ENCODE measurements at places on chromosomes 5 and 9.

- no peak for DNase-seq
Observed at GRCh38 chr5:72951671-72952468, 4.0 kb upstream of the FCHO2 start.

DNA sequence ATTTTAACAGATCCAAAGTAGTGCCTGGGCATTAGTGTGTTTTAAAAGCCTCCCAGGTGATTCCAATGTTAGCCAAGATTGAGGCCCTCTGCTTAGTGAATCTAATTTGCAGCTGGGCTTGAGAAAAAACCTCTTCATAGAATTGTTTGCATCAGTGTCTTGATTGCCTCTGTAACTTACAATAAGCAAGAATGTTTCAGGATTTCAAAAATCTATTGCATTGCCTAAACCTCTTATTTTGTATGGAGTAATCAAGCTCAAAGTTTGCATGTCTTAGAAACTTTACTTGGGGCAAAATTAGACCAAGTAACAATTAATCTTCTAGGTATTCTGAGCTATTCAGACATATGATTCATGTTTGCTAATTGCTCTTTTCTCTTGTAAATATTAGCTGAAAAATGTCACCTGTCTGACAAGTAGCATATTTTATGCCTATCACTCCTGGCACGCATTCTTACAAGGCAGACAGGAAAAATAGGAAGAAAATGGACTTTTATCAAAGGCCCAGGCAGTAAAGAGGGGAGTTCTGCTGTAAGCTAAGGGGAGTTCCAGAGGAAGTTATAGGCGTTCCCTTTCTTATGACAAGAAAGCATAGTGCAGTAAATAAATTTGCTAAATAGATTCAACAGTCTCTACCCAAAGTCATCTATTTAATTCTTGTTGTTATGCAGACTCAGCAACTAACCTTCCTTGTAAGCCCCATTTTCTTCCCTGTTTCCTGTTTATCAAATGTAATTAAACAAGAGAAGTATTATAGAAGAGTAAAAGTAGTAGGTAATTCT lies 21.0 kb downstream of the PDCD1LG2 start:
- no peak for DNase-seq

DNA sequence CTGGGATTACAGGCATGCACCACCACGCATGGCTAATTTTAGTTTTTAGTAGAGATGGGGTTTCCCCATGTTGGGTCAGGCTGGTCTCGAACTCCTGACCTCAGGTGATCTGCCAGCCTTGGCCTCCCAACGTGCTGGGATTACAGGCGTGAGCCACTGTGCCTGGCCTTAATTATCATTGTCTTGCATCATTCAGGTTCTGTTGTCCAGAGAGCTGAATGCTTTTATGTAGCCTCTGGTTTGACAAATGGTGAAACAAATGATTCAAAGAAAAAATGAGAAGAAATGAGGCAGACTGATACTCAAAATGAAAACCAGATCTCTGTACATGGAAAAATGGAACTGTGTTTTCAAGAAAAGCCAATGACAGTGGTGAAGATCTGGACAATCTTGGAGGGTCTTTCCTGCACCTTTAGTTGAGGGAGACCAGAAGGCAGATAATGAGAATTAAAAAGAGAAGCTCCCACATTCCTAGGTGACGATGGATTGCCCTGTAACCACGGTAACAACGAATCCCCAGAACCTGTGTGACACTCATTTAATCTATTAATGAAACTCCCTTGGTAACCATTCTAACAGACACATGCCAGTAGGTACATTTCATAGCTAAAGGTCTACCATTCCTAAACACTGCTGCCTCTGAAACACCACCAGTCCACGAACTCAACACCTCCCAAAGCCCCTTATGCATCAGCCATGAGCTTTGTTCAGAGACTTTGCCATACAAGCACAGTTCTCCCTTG lies 1.6 kb downstream of the TEX48 start:
- DNase-seq = no peak

DNA sequence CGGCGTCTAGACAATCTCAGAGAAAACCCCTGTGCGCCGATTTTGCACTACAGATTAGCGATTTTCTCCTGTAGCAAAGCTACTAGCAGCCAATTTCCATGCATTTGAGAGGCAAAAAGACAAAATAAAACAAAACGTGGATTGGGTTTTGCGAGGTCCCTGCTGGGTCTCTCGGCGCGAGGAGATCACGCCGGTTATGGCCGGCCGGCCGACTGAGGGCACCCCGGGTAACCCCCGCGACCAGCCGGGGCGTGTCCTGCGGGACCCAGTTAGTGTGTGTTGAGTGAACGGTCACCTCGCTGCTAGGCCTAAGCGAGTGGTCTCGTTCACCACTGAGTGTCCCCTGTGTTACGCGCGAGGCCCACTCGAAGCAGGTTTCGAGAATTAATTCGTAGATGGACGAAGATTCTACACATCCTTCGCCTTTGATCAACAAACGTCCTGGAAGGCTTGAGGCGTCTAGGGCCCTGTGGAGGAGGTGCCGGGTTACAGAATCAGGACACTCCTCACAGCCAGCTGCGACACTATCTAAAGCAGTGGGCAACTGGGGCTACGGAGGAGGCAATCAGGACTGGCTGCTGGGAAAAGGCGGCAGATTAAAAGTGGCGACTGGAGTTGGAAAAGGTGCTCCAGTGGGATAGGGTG lies 764 bp upstream of the VDAC1 start:
- DNase-seq = no peak

DNA sequence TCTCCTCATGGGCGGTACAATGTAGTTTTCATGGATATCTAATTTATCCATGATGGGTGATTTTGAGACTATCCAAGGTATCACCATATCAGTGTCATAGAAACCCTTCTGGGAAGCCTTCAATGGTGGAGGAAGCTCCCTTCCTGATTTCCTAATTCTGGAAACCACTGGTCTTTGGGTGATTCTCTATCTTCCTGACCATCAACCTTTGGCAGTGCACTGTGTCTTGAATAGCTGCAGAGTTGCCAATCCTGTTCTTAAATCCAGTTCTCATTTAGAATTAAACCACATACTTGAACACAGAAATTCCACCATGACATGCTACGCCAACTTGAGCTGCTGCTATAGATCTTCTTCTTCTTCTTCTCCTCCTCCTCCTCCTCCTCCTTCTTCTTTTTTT lies 161.7 kb upstream of the KLF9 start:
- no peak for DNase-seq

DNA sequence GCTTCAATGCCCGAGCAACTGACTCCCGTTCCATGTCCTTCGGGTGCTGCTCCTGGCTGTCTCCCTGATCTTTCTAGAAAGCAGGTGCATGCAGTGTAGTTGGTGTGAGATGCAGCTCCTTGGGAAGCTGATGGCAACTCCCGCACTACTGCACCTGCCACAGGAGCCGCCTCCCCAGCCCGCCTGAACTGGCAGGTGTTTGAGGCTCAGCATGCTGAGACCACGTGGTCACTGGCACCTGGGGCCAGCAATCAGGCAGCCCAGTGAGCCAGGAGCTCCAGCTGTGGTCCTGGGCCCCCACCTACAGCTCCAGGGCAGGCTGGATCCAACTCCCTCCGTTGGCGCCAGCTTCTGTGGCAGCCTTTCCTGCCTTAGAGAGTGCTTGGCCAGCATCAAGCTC lies 111.5 kb downstream of the ICE1 start:
- DNase-seq = no peak

GRCh38 chr5:27021471-27021870 lies 16.9 kb downstream of the CDH9 start:
- DNase-seq = no peak

GRCh38 chr5:142962174-142962533 lies 192.0 kb downstream of the ARHGAP26 start:
- no peak for DNase-seq

DNA sequence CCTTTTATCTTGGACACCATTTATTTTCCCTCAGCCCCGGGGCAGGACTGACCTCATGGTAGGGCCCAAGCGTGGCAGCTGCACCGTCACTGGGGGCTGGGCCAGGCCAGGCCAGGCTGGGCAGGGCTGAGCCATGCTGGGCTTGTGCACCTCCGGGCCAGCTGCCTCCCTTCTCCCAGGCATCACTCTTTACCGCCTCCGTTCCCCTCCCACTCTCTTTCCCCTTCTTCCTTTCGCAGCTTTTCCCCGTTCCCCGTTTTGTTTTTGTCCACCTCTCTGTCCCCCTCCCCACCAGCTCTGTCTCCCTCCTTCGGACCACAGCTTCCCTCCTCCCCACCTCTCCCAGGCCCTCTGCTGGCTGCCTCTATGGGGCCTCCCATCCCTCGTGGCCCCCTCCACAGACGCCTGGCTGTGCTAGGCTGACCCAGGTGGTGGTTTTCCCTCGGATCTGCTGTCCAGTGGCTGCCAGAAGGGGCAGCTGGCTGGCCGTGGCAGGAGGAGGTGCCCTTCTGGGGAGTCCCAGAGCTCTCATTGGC lies 17.9 kb downstream of the FGF18 start:
- DNase-seq = no peak

GRCh38 chr5:142453932-142454331 lies 129.1 kb upstream of the SPRY4 start:
- no peak for DNase-seq

DNA sequence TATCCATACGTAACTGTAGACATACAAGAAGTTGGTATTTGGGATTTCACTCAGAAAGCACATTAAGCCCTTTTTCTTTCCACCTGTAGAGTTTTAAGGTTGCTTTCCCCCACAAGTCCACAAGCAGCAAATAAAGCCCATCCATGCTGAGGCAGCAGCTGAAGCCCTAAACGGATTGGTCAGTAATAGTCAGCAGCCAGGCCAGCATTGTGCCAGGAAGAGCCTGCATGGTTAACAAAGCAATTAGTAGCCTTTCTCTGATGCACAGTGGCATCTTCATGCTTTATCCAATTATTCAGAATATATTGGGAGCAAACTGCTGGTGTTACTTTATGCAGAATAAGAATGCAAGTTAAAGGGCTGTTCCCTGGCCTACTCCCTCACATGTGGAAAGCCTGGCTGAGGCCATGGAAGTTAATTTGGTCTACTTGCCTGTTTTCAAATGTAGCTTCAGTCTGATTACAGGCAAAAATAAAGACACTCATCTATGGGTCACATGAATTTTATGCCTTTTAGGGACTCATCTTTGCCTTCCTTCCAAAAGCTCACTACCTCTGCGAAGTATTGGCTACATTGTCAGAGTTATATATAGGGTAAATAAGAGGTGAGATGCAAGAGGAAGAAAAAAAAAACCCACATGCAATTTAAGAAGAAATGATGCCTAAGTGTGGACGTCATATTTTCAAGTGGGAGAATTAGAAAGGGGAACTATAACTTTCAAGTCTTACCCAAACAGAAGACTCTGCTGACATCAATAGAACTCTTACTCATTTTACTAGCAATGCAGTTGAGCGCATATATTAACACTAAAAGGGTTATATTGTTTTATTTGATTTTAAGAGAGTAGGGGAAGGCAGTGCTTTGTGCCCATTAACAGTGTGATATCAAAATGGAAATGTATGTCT lies 15.9 kb downstream of the EBF1 start:
- no peak for DNase-seq

DNA sequence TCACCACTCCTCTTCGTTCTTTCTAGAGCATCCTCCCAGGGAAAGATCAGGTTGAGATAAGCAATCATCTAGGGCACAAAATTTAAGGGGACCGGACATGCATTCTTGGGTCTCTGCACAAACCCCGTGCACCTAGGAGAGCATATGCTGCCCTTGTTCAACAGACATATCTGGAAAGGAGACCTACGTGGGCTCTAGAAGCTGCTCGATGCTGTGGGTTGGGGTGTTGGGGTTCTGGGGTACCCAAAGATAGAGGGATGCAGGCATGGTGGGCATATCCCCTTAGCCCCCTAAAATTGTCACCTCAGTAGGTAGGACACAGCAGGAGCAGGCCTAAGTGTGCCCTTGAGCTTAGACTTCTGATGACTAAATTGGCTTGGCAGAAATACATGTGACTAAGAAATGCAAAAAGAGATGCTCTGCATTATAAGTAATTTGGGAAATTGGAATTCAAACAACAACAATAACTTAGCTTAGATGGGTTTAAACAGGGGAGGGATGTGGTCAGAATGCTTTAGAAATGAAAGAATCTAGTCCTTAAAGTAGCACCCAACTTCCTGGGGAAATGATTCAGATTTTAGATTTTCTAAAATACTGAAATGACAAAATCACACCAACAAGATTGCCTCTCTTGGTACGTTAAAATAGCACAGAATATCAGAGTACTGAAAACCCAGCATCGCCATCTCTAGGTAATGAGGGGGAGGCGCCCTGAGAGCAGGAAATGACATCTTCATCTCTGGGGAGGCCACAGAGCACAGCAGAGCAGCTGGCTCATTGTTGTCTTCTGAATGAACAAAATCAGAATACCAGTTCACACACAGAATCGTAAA lies 172.3 kb downstream of the GNA14 start:
- peak; percentile 6 for DNase-seq

- no peak for DNase-seq
Observed at GRCh38 chr5:170745481-170746071, 37.9 kb upstream of the GABRP start.

DNA sequence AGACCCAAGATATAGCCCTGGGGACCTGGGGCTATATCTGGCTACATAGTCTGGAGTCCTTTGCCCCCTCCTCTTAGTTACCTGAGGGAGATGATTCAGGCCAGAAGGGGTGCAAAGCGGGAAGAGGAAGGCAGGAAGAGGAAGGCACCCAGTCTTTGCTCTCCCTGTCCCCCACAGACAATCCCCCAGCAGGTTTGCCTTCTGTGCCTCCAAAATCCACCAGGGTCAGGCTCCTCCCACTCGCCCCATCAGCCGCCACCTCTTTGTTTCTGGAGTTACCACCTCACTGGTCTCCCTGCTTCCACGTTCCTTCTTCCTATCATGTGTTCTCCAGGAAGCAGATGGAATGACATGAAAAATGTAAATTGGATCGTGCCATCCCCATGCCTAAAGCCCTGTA lies 31.2 kb upstream of the FABP6 start:
- no peak for DNase-seq

DNA sequence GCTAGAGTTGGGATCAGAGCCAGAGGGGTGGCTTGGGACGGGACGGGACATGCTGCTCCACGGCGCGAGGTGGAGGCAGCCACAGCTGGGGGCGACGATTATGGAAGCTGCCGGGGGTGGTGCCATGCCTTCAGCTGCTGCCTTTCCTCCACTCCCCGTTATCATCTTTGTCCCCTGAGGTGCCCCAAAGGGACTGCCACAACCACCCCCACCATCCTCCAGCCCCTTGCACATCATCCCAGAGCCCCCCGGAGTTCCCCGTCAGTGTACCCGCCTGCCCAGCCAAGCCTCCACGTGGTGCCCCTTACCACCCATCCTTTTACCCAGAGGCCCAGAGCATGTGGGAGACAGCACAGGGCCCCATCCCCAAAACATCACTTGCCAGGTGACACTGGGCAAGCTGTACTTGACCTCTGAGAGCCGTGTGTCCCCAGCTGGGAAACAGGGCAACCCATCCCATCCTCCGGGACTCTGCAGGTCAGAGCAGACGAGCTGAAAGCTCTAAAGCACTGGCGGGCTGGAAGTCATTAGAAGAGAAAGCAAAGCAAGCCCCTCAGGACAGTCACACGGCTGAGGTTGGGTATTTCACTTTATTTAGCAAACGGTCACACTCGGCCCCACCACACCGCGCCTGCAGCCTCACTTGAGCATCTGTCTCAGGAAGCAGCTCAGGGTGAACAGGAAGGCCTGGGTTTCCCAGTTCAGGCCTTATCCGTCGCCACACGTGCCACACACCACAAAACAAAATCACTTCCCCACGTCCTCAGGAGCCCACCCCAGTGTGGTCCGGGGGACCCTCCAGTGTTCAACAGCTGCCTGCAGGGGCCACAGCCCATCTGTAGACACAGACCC lies 19.5 kb upstream of the MXD3 start:
- no peak for DNase-seq
